Skeletal muscle cell (primary cell): ENCODE measurements at places on chromosomes 5 and 9.

DNA sequence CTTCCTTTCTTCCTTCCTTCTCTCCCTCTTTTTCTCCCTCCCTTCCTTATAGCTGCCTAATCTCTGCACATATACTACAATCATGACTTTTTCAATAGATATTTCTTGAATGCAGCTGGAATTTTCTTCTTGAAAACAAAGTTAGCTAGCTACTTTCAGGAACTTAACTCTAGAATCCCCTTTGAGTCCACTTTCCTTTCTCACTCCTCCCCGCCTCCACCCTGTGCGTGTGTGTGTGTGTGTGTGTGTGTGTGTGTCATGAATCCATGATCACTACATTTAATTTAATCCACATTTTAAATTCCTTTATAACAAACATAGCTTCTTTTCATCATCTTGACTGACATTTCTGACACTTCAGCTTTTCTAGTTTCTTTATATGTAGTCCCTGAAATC is 167.5 kb upstream of the KLF9 start:
- no peak for DNase-seq

GRCh38 chr9:34568774-34569173 is 20.8 kb downstream of the CNTFR start:
- no peak for DNase-seq

DNA sequence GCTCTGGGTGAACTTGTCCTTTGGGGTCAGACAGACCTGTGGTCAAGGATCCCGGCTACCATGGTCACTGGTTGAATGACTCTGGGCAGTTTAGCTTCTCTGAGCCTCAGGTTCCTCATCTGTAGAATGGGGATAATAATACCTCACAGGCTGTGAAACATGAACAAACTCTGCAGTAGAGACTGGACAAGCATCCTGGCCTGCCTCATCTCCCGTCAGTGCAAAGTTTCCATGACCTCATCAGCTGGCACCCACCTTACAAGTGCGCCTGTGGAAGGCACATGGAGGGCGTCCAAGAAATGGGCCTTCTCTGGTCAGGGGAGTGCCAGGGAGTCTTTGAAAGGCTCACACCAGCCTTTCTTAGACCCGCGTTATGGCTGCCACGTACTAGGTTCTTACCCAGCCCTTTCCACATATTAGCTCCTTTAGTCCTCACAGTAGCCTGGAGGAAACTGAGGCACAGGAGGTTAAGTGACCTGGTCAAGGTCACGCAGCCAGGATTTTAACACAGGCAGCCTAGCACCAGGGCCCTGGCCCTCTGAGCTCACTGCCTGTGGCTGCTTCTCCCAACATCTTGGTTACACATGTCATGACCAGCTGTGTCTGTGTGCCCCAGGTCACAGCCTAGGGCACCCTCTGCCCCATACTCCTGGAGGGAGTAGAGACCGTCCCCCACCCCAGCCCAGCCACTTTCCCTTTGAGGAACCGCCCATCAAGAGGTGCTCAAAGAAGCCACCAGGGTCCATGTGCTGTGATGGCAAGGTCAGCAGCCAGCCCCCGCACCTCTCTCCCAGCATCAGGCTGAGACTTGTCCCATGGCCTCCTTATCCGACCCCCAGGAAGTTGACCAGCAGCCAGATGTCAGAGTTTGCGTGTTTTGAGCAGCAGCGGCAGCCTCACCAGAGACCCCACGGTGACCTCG is 39.4 kb upstream of the RPL26L1 start:
- DNase-seq: no peak

GRCh38 chr9:74696520-74696919 is 191.2 kb downstream of the TRPM6 start:
- DNase-seq: no peak

DNA sequence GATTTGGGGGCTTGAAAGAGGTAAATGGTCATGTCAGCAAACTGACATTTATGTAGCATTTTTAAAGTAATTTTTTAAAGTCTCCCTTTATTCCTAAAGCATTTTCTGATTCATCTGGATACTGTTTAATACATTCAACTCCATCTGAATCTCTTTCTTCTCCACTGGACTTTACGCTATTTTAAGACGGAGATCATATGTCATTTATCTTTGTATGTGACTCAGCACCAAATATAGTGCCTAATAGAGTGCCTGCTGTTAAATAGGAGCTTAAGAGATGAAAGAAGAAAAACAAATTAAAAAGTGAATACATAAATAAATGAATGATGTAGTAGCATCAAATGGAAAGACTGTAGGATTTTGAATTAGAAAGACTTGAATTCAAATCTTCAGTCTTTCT is 548.8 kb upstream of the SMC2 start:
- no peak for DNase-seq

GRCh38 chr5:140588311-140589070 is 23.9 kb downstream of the SLC35A4 start:
- DNase-seq: no peak

GRCh38 chr9:23746317-23746716 is 79.7 kb downstream of the ELAVL2 start:
- DNase-seq: no peak

DNA sequence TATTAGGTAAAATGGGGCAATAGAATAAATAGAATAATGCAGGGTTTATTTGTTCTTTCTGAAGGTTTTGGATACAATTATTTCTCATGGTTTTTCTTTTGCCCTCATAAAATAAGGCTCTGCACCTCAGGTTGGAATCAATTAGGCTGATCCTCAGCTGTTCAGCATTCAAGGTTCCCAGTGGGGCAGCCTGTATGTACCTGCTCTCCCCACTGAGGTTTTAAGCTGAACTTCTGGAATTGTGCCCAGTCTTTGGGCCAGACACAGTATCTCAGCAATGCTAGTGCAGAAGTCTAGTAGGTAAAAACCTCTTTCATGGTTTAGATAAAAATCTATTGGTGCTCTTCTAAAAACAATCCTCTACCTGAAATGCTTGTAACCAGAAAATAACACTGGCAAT is 98.0 kb downstream of the EDIL3 start:
- DNase-seq: no peak

GRCh38 chr5:73459366-73459765 is 10.8 kb upstream of the FOXD1 start:
- no peak for DNase-seq

DNA sequence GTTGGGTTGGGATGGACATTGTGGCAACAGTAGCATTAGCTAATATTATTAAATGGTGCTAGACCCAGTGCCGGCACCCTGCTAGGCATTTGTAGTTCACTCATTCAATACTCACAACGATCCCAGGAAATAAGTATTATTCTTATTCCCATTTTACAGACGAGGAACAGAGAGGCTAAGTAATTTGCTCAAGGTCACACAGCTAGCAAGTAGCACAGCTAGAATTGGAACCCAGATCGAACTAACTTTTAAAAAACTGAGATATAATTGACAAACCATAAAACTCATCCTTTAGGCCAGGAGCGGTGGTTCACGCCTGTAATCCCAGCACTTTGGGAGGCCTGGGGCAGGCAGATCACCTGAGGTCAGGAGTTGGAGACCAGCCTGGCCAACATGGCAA is 79.5 kb downstream of the SH3PXD2B start:
- DNase-seq: no peak

- DNase-seq: no peak
These were observed 108.0 kb upstream of the BRINP1 start for GRCh38 chr9:119477197-119477596.

- no peak for DNase-seq
These were observed 432.6 kb upstream of the SLC30A5 start for GRCh38 chr5:68661237-68661636.

GRCh38 chr5:53416144-53416738 is 64.2 kb upstream of the FST start:
- DNase-seq: no peak

GRCh38 chr9:110580850-110581249 is 1.3 kb upstream of the SVEP1 start:
- DNase-seq: no peak

DNA sequence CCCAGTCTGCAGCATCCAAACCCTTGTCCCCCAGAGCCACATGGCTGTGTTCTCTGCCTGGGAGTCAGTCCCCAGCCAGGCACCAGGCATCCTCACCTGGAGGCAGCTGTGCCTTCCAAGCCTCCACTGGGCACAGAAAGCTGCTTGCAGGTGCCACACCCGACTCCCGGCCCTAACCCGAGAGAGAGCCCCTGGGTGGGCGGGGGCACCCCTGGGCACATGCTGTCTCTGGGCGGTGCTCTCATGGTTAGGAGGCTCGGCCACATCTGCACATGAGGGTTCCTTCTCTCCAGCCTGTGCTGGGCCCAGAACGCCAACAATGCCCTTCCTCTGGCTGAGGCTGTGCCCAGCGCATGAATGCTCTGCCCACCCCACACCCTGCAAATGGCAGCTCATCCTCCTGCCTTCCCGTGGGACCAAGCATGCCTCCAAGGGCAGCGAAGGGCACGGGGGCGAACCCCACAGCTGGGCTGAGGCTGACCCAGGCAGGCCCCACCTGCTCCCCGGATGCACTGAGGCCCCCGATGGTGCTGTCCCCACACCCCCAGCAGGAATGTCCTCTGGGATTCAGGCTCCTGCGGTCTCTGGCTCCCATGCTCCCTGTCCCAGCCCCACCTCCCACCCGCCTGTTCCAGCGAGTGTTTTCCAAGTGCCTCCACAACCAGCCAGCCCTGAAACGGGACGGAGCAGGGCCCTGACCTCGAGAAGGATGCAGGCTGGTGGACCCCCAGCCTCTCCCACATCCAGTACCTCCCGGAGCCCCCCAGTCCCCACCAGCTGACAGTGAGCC is 22.5 kb upstream of the CAMSAP1 start:
- DNase-seq: no peak

- DNase-seq: no peak
These were observed 53.9 kb downstream of the TRIO start for GRCh38 chr5:14197056-14197455.
